ENCODE measurements at places on chromosomes 16 and 17. TPM values are rescaled to one million over a fixed set of nuclear protein-coding genes. Genes with fewer than 3 reads are reported as not detected.
A peak's percentile ranks its signal among the peaks of the same experiment; 100 is the strongest.

Gene OR1D2
- total RNA-seq: not detected

Gene SLC6A2
- not detected for total RNA-seq

Gene TBC1D3
- total RNA-seq: not detected

Gene CIBAR2
- not detected for total RNA-seq

Gene DPEP3
- not detected for total RNA-seq

Gene RPTOR
- 24.1 TPM for total RNA-seq

Gene PARD6A
- 2.2 TPM for total RNA-seq

Gene NACA2
- total RNA-seq: not detected

Gene DNAI2
- total RNA-seq: not detected

- no peak for DNase-seq
Measured at GRCh38 chr17:79600681-79601131, 10.1 kb downstream of the RBFOX3 start.

GRCh38 chr17:4948931-4949320 is 596 bp upstream of the PFN1 start:
- peak; percentile 87 for DNase-seq

- no peak for DNase-seq
Measured at GRCh38 chr17:62975206-62975605, 9.2 kb downstream of the TANC2 start.

GRCh38 chr17:31318298-31318801 is 3.1 kb downstream of the EVI2A start:
- DNase-seq: peak; percentile 30

GRCh38 chr17:22703204-22703603 is 1010.9 kb downstream of the KCNJ18 start:
- no peak for DNase-seq

- DNase-seq: peak; percentile 38
Measured at GRCh38 chr16:65176603-65177002, 54.7 kb upstream of the CDH11 start.

- DNase-seq: peak; percentile 72
Measured at GRCh38 chr16:1812732-1813163, 13.9 kb downstream of the HAGH start.

DNA sequence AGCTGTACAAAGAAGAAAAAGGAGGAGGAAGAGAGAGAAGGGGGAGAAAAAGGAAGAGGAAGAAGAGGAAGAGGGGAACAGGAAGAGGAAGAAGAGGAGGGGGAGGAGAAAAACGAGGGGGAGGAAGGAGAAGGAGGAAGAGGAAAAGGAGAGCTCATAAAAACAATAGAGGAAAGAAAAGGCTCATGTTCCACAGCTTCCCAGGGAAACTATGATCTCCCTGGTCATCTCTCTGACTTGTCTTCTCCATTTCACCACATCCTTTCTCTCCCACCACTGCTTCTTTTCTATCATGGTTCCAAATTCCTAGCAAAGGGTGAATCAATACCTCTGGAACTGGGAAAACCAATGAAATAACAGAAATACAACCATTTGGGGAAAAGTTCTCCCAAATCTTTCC is 254.1 kb upstream of the ERCC4 start:
- DNase-seq: no peak

DNA sequence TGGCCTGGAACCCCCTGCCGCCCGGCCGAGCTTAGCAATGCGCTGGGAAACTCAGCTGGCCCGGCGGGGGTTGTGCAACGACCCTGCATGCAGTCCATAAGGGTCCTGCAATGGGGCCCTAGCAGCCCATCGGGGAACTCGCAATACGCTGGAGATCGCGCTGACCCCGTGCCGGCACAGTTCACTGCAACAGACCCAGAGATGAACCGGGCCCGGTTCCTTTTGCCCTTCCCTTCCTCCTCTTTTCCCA is 375 bp downstream of the SLC25A11 start:
- no peak for DNase-seq

DNA sequence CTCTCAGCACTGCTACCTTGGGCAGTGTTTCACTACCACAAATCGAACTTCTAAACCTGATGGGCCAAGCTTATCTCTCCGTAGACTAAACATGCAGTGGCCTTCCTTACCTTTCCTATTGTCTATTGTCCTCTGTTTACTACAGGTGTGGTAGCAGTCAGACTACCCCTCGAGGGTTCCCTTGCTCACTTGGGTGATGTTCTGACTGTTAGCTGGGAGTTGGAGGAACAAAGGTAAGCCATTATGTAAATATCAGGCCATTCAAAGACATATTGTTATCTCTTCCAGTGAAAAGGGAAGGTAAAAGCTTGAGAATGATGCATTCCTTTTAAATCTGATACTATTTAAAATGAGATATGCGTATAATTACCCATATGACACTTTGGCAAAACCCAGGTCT is 828.3 kb upstream of the EEF2KMT start:
- no peak for DNase-seq

- no peak for DNase-seq
Measured at GRCh38 chr17:42857389-42857788, 6.4 kb downstream of the AOC3 start.

- DNase-seq: peak; percentile 48
Measured at GRCh38 chr16:81755915-81756614, 23.0 kb upstream of the PLCG2 start.

- DNase-seq: peak; percentile 27
Measured at GRCh38 chr17:49861150-49861884, 13.4 kb upstream of the TAC4 start.

DNA sequence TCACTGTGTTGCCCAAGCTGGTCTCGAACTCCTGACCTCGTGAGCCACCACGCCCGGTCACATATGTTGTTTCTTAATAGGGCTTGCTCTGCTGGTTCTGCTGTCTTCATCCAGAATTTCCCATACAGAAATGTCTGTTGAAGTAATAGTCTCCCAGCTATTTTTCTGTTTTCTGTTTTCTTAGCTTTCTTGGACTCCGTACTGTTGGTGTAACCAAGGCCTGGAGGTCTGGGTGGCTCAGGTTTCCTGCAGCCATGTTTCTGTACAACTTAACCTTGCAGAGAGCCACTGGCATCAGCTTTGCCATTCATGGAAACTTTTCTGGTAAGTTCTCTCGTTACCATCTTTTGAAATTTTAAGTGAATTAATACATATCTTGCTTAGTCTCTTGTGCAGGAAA is 2.8 kb downstream of the SF3B3 start:
- no peak for DNase-seq

GRCh38 chr17:20702692-20703091 is 123.2 kb downstream of the CDRT15L2 start:
- DNase-seq: no peak

GRCh38 chr17:74164446-74165045 is 38.9 kb upstream of the RPL38 start:
- no peak for DNase-seq

DNA sequence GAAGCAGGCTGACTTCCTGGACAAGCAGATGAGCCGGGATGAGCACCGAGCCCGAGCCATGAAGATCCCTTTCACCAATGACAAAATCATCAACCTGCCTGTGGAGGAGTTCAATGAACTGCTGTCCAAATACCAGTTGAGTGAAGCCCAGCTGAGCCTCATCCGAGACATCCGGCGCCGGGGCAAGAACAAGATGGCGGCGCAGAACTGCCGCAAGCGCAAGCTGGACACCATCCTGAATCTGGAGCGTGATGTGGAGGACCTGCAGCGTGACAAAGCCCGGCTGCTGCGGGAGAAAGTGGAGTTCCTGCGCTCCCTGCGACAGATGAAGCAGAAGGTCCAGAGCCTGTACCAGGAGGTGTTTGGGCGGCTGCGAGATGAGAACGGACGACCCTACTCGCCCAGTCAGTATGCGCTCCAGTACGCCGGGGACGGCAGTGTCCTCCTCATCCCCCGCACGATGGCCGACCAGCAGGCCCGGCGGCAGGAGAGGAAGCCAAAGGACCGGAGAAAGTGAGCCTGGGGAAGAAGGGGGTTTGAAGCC is 11.0 kb downstream of the NFE2L1 start:
- DNase-seq: no peak

DNA sequence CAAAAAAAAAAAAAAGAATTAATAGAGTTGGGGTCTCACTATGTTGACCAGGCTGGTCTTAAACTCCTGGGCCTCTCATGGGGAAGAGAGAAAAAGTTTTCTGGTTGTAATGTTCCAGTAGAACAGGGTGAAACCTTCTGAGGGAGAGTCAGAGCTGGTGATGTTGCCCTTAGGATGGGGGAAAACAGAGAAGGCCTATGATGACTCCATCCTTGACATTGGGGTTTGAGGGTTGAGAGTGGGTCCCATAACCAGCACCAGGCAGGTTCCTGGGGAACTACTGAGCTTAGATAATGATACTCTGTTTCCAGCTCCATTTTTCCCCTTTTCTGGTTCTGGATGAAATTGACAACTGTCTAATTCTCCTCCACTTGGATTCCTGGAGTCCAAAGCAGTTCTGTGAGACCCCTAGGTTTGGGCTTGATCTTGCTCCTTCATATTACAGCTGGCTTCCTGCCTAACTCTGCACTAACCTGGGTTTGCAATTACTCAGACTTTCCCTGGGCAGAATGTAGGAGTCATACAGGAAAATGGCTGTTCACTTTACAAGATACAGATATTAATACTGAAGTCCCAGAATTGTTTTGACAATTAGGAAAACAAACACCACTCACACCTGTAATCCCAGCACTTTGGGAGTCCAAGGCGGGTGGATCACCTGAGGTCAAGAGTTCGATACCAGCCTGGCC is 62.8 kb upstream of the B4GALNT2 start:
- DNase-seq: no peak

- no peak for DNase-seq
Measured at GRCh38 chr16:9139965-9140364, 48.5 kb downstream of the HAPSTR1 start.

- DNase-seq: no peak
Measured at GRCh38 chr17:82868715-82869131, 28.9 kb upstream of the ZNF750 start.

All from heart right ventricle (tissue), 16 donors.